RCC 7860 (cell line): ENCODE measurements at places on chromosomes 7 and 10.

- DNase-seq, result no peak
These were observed 99.2 kb upstream of the PIK3CG start for GRCh38 chr7:106765727-106766355.

DNA sequence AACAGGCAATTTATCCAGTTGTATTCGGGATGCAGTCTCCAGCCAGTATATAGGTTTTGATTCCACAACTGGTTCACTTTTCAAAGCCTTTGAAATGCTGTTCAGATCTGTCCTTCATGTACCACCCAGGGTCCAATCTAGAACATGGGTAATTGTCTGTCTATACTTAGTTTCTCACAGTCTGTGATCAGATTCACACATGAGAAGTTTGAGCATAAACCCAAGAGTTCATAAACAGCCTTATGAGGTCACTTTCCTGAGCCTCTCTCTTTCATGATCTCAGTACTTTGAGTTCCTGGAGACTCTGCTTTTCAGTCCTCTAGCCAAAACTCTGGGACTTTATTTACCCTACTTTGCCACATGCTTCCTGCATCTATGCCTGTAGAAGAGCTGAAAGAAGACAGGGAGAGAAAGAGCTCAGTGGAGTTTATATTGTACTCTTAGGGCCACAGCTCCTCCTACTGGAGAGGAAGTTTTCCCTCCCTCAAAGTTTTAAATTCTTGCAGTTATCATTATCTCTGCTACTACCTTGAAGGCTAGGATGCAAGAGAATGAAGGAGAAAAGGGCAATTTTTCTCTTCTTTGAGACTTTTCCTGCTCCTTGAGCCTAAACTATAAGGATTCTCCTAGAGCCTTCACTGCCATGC lies 172.0 kb downstream of the ZEB1 start:
- peak; percentile 39 for DNase-seq

DNA sequence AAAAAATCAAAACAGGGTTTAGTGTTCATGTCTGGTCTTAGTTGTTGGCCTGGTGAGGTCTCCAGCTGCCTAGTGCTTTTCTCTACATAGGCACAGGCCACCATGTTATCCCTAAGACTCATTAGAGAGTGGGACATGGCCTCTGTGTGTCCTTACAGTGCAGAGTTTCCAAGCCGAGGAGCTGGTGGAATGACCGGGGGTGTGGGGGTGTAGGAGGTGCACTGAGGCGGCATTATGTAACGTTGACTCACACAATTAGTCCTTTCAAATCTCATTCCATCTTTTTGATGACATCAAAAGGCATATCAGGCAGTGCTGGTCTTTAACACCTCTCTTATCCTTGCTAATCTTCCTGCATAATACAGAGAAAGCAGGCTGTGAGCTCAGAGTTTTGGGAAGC lies 71.3 kb downstream of the MTPN start:
- DNase-seq, result no peak

GRCh38 chr7:96558530-96558929 lies 151.1 kb downstream of the SEM1 start:
- DNase-seq, result no peak

DNA sequence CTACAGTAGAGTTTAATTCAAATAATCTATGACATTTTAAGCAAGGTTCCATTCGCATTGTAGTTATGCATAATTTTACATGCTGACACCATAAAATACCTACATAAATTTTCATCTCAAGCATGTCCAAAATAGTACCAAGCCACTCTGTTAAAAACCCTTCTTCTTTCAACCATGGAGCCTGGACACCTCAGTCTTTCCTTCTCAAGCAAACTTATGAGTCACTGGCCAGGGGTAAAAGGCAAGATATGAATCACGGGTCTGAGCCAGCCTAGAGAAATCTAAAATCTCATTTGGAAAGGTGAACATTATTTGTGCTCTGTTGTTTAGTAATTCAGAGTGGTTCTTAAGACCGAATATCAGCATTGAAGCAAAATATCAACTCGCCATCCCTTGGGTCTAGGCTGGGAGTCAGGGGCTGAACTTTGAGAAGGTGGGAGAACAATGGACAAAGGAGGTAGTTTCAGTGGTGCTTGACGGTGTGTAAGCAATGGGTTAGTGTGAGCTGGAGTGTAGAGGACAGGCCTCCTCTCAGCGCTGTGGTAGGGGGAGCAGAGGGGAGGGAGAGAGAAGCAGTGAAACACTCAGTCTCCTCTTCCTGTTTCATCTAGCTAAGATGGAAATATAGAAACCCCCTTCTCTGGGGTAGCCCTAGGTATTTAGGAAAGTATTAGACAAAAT lies 19.1 kb upstream of the GPAM start:
- peak; percentile 47 for DNase-seq

- DNase-seq, result no peak
These were observed 16.6 kb downstream of the ZNF777 start for GRCh38 chr7:149444287-149444686.

GRCh38 chr10:49225218-49225876 lies 37.2 kb upstream of the TMEM273 start:
- no peak for DNase-seq

DNA sequence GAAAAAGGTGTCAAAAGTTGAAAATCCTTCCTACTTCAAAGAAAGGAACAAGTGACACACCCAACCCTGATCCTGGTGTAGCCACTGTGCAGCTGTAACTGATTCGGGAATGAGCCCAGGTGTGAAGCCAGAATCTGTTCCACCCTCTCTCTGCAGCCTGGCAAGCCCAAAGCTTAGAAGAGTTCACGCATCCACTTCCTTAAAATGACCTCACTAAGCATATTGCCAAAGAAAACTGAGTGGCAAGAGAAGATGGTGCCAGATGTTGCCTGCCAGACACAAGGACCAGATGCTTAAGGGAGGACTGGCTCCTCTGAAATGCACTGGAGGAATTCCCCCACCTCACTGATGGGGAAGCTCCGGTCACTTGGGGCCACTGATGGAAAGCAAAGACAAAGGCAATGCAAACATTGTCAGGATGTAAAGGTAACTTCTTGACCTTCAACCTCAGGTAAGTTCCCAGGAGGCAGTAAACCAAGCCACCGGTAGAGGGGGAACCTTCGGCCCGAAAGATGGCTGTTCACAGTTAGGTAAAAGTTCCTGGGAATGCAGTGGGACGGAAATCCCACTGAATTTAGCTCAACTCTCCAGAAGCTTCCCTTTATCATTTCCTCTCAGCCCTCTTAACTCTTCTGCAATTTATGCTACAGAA lies 554.9 kb downstream of the KCNMA1 start:
- no peak for DNase-seq

DNA sequence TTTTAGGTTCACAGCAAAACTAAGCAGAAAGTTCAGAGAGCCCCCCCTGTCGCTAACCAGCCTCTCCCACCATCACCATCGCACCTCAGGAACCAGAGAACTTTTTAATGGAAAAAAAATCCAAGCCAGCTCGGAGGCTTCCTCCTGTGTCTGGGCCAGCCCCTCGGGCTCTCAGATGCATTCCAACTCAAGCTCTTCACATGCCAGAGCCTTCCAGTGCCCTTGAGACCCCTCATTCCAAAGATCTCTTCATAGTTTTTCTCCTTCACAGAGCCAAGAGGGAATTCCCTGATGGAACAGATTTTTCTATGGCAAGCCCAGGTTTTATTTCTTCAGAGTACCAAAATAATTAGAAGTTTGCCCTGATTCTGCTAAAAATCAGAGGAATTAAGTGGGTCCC lies 153.4 kb upstream of the LANCL2 start:
- no peak for DNase-seq

DNA sequence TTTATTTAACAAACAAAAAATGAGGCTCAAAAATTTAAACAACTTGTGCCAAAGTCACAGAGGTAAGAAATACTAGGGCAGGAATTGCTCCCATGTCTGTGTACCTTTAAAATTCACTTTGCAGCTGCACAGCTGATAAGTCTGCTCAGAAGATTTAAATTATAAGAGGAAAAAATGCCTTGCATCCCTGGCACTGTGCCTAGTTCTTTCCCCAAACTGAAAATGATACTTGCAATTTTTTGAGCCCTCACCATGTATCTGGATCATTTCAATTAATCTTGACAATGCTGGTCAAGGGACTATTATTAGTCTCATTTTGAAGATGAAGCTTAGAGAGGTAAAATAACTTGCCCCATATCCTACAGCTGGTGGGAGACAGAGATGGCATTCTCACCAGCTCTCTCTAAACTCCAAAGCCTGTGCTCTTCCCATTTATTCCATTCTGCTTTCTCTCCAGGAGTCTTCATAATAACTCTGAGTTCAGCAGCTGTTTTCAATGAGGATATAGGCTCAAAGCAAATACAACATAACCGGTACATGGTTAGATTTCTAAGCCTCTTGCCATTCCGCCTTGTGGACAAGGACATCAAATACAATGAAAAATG lies 350.5 kb upstream of the LRRTM3 start:
- no peak for DNase-seq

- DNase-seq, result no peak
These were observed 173.3 kb downstream of the RAPGEF5 start for GRCh38 chr7:22183522-22184280.

- DNase-seq, result no peak
These were observed 24.7 kb downstream of the DAGLB start for GRCh38 chr7:6422926-6423632.
